ENCODE measurements at places on chromosomes 3 and 15.

- DNase-seq = no peak
Measured at GRCh38 chr3:9384141-9384828, 13.1 kb upstream of the SETD5 start.

DNA sequence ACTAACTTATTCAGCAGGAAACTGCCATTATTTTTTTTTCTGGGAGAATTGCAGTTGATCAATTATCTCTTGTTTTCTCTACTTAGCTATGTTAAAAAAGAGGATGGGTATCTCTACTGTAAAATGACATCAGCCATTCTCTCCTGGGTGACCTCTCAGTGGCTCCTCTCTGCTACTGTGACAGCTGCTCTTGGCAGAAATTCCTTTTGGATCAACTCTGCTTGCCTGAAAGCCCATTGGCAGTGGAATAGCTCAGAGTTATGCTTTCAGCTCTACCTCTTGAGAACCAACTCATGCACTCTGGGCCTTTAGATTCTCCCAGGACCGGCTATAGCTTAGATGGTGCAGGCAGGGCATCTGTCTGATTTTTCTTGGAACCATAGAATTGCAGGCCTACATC lies 99.9 kb upstream of the GAP43 start:
- DNase-seq = no peak

DNA sequence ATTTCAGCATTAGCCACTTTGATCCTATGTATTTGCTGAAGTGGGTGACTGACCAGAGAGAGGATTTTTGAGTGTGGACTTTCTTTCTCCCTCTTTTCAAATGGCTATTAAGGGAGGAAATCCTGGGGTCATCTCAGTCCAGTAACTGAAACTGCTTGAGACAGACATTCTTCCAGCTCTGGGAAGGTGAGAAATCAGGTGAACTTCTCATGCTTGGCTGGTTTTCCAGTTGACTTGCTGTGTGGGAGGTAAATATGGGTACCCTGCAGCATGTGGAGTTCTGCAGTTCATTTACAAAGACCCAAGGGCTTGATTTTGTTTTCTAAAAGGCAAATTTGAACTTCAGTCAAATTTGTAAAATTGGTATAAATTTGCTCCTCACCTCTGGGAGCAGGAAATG lies 461.1 kb upstream of the TBL1XR1 start:
- no peak for DNase-seq

DNA sequence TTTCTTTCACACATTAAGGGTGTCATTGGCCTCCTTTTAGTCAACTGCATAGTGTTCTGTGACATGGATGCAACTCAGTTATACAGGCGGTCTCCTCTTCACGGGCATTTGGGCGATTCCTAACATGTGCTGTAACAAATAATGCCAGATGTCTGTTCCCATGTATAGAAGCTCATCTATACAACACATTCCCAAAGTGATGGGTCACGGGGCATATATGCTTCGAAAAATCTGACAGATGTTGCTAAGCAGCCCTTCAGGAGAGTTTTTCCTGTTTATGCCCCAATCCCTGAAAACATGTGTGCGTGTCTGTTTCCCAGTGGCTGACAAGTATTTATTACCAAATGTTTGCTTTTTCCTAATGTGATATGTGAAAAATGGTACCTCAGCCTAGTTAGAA lies 25.8 kb downstream of the LRRK1 start:
- DNase-seq = no peak

DNA sequence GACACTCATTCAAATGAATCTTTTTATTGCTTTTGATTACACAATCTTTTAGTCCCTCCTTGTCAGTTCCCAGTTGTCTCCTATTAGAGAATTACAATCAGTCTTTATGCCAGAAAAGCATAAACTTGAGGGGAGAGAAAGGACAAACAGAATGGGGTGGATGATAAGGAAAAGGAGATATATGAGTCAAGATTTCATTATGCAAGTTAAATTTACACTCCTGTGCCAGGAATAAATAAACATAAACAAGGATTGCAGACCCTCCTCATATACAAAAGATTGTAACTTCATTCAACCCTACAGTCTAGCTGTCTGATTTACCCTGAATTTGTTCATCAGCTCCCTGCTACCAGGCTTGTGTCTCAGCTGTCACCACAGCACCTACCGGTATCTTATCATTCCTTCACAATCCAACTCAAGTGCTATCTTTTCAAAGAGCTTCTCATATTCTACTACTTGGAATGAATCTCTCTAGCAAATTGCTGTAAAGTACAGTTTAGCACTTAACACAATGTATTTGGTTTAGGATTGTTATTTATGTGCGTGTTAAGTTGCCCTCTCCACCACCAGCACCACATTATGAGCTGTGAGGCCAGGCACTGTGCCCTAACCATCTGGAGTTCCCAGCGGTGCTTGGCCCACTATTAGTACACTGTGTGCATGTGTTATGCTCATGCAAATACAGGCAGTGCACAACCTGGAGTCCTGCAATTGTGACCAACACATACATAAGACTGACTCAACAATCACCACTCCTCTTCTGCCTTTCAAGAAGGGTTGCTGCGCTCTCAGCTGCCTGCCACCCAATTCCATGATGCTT lies 504.1 kb downstream of the TBL1XR1 start:
- no peak for DNase-seq

GRCh38 chr3:4720316-4721075 lies 227.3 kb downstream of the ITPR1 start:
- no peak for DNase-seq

DNA sequence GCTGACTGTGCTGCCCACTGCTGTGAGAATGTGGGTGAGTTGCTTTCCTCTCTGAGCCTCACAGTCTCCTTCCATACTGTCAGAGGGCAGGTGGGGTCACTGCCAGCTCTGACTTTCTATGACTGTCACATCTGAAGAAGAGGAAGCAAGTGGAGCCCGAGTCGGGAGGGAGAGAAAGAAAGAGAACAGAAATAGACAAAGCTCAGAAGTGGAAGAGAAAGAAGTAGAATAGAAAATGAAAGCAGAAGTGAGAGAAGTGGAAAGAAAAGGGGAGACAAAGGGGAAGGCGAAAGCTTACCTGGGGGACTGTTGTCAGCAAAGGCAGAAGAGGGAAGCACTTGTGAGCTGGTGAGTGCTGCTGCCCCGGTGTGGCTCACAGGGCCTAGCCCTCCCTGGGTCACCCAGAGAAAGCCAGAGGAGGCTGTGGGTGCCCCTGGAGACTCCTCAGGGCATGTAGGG lies 57.9 kb downstream of the EPHB1 start:
- DNase-seq = no peak

- no peak for DNase-seq
Measured at GRCh38 chr15:71811752-71812735, 1.7 kb downstream of the NR2E3 start.

DNA sequence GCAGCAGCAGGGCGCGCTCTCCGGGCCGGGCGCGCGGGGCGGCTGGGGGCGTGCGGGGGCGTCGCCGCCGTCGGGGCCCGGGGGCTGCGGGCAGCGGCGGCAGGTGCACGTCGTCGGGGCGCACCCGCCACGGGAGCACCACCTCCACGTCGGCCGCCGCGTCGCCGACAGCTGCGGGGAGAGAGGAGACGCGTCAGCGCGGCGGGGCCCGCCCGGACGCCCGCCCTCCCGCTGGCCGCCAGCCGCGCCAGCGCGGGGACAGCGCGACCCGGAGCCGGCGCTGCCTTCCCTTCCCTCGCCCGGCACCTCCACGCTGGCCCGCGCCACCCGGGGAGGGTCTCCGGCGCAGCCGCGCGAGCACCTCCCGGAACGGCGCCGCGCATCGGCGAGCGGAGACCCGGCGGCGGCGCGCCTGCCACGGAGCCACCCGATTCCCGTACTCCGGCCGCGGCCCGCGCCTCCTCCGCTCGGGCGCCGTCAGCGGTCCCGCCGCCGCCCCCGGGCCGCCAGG lies 481 bp downstream of the ADAMTS17 start:
- DNase-seq = no peak

DNA sequence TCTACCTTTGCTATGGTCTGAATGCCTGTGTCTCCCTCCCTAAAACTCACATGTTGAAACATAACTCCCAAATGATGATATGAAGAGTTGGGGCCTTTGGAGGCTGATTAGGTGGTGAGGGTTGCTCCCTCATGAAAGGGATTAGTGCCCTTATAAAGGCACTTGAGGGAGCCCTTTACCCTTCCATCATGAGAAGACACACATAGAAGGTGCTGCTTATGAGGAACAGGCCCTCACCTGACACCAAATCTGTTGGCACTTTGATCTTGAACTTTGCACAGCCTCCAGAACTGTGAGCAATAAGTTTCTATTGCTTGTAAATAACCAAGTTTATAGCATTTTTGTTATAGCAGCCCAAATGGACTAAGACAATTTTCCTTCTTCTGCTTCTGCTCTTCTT lies 76.2 kb upstream of the ADAMTS9 start:
- DNase-seq = no peak

DNA sequence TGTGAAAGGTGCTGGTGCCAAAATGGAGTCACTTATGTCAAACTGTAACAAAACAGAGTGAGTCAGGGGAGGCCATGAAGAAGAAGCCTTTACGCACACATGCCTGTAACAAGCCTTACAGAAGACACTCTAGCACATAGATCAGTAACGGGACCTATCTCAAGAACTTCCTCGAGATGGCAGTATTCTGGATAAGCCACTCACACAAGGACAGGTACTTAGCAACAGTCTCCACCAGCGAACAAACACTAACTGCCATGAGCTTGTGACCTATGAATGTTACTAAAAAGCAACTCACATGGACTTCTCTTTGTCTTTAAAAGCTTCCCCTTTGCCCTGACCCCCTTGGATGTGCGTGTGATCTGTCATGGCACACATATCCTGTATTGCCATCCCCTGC lies 235.1 kb downstream of the CD47 start:
- DNase-seq = no peak

GRCh38 chr3:11346416-11346815 lies 74.2 kb downstream of the ATG7 start:
- DNase-seq = no peak

GRCh38 chr3:141877911-141878310 lies 1.5 kb downstream of the ATP1B3 start:
- DNase-seq = no peak

DNA sequence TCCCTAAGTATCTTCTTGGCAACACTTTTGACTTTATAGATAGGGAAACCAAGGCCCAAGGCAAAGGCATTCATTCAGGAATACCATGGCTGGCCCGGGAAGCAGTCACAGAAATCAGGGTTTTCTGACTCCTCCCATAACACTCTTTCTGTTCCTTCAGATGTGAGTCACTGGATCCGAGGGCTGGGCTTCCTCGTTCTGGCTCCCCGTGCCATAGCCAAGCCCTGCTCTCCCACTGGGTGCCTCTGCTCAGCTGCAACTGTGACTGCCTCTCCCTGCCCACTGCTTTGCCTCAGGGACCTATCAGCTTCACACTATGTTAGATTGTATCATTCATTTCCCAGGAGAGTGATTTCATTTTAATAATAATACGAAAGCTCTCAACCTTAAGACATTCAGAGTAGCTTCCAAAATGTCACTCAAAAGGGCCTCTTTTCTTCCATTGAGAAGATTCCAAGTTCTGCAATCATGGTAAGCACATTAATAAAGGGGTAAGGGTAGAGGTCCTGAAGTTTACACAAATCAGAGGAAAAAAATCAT lies 50.2 kb downstream of the GABRB3 start:
- DNase-seq = no peak

- DNase-seq = no peak
Measured at GRCh38 chr15:53506370-53506769, 253.1 kb downstream of the WDR72 start.

GRCh38 chr3:107211608-107212007 lies 165.6 kb upstream of the CCDC54 start:
- no peak for DNase-seq

GRCh38 chr15:76737573-76737972 lies 167.6 kb downstream of the SCAPER start:
- no peak for DNase-seq

Measured in activated T-helper 1 cell treated with anti-CD3 and anti-CD28 coated beads, Interleukin-2, amount 50 U/mL, for 16 hours (primary cell).